ENCODE measurements at places on chromosomes 2 and 18.

DNA sequence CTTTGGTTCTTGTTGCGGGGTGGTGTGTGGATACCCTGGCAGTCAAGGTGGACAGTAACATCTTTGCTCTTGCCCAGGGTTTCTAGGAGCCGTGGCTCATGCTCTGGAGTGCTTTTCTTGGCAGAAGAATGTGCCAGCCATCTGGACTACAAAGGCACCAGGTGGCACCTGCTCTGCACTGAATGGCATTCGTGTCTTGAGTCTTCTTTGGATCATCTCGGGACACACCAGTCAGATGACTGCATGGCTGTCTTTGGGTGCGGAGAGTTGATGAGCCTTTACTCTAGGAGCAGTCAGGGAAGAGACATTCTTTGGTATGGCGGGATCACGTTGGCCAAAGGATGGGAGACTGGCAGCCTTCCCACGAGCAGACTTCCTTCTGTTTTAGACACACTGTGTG lies 104.1 kb upstream of the SEC11C start:
- DNase-seq = no peak

DNA sequence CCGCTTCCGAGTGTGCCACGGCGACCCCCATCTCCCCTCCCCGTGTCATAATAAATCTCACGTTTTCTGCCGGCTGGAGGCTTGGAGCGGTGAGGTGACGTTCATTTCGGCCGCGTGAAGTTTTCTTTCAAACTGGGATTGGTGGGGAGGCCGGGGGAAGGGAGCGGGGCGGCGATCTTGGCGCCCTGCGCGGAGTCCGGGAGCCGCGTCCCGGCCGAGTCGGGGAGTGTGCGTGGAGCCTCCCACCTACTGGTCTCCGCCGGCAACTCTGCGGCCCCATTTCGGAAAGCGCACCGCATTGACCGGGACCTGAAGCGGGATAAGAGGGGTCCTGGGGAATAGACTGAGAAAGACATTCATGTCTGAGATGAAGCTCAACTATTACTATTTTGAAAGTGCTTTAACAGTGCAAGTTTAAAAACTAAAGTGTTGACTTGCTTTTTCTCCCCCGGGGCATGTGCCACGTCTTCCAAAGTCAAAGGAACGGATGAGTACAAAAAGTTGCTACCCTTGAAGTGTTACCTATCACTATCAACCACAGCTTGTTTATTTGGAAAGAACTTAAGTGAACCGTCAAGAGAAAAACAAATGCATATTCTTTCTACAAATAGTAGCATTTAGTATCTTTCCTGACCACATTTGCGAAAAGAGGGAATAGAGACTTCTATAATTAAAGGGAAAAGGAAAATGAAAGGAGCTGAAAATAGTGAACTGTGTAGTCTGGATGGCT lies 818 bp upstream of the IKZF2 start:
- DNase-seq = peak; percentile 14

DNA sequence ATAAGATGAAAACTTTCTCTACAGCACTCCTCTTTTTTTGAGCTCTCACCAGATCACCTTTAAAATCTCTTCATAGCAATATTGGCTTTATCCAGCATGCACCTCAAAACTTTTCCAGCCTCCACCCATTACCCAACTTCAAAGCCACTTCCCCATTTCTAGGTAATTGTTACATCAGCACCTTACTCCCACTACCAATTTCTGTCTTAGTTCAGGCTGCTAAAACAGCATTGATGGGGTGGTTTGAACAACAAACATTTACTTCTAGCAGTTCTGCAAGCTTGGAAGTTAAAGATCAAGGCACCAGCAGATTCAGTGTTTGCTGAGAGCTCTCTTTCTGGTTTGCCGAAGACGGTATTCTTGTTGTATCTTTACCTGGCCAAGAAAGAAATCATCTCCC lies 114.0 kb upstream of the SLC39A10 start:
- DNase-seq = no peak

- no peak for DNase-seq
Observed at GRCh38 chr18:25561918-25562317, 210.0 kb upstream of the ZNF521 start.

DNA sequence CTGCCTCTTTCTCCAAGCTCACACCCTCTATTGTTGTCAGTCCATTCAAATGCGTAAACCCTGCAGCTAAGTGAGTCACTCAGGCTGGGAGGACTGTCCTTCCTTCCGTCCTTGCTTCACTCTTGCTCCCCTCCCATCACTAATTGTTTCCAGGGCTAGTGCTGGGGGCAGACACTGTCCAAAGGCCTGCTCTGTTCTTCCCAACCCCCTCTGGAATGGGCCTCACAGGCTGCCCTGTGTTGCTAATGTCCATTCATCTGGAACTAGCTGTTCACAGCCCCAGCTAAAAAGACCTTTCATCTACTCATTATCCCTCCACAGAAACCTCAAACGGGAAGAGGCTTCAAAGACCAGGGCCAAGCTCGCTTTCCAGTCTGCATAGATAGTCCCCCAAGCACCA lies 31.9 kb upstream of the NRP2 start:
- no peak for DNase-seq

- peak; percentile 39 for DNase-seq
Observed at GRCh38 chr18:51196118-51196810, 1.2 kb downstream of the MEX3C start.

- DNase-seq = no peak
Observed at GRCh38 chr2:13390676-13391075, 673.9 kb downstream of the TRIB2 start.

DNA sequence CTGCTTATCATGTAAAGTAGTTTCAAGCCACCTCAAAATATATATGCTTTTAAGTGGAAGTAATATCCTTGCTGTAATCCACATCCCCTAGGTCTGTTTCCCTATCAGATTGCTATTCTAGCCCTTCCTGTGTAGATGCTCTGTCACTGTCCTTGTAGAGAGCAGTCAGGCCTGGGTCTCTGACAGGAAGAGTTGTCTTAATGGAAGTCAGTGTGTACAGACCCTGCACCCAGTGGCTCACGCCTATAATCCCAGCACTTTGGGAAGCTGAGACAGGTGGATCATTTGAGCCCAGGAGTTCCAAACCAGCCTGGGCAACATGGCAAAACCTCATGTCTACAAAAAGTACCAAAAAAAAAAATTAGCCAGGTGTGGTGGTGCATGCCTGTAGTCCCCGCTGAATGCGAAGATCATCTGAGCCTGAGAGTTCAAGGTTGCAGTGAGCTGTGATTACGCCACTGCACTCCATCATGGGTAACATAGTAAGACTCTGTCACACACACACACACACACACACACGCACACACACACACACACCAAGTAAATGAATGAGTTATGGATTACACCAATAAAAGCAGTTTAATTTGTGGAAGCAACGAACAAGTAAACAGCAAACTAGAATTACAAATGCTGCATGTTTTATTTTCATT lies 70.2 kb upstream of the DSC1 start:
- DNase-seq = no peak

DNA sequence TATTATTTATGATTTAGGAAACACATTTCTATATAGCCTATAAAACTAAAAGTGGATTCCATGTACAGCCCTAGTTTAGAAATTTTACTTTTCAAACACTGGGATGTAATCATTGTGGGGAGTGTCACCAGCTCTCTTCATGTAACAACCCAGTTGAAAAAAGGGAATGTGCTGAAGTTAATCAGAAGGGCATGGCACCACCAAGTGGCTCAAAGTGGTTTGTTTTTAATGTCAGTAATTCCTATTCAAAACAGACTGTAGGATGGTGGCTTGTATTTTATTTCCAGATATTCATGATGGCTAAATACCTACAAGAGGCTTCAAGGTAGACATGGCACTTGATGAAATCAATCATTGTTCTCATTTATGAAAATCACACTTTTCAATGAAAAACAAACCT lies 58.1 kb upstream of the TMEM182 start:
- DNase-seq = no peak

DNA sequence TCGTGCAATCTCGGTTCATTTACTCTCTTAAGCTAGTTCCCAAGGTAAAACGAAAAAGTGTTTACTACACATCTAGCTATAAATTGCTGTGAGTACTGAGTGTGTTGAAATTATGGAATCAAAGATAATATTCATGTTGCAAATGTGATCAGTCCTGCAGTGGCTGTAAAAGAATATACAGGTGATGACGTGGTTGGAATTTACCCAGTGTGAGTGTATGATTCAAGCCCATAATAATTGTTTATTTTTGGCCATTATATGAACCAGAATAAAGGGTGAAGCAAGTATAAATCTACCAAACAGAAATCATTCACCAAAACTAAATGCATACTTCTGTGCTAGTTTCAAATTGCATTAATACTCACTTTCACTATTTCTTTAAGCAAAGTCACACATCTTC lies 1363.6 kb upstream of the CHAC2 start:
- no peak for DNase-seq

- DNase-seq = no peak
Observed at GRCh38 chr2:67889056-67889455, 173.7 kb downstream of the C1D start.

DNA sequence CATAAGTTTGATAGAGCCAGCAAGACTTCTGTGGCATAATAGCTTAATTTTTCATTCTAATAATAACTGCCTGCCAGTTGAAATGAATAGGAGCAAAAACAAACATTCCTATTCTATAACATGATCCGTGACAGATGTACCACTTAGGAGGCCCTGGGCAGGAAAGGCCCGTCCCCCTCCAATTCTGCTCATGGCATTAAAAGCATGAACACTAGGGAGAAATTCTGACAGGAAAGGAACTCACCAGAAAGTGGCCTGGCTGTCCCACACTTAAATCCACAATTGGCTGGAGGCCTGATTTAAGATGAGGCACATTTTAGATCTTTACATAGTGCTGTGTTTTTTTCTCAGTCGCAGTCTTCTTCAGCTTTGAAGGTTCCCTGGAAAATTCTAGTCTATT lies 261.9 kb upstream of the ETAA1 start:
- DNase-seq = no peak

DNA sequence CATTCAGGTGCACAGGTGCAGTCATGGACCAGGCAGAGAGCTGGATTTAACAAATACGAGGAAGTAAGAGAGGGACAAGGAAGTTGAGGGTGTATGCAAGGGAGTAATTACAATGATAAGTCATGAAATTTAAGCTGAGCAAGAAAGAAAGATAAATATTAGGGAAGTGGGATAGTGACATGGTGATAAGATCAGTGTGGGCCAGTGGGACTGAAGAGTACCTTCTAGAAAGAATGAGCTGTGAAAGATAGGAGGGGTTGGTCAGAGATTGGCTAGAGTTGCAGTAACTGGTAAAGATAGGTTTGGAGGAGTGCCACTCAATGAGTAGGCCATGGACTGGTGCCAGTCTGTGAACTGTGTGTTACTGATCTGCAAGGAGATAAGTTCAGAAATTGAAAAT lies 200.8 kb upstream of the SIX3 start:
- no peak for DNase-seq

GRCh38 chr18:63319383-63320122 lies at the start of gene BCL2:
TSS of gene BCL2 (minus strand) at chr18:63319769.
- no peak for DNase-seq

- no peak for DNase-seq
Observed at GRCh38 chr2:240187989-240188590, 47.6 kb upstream of the OTOS start.

DNA sequence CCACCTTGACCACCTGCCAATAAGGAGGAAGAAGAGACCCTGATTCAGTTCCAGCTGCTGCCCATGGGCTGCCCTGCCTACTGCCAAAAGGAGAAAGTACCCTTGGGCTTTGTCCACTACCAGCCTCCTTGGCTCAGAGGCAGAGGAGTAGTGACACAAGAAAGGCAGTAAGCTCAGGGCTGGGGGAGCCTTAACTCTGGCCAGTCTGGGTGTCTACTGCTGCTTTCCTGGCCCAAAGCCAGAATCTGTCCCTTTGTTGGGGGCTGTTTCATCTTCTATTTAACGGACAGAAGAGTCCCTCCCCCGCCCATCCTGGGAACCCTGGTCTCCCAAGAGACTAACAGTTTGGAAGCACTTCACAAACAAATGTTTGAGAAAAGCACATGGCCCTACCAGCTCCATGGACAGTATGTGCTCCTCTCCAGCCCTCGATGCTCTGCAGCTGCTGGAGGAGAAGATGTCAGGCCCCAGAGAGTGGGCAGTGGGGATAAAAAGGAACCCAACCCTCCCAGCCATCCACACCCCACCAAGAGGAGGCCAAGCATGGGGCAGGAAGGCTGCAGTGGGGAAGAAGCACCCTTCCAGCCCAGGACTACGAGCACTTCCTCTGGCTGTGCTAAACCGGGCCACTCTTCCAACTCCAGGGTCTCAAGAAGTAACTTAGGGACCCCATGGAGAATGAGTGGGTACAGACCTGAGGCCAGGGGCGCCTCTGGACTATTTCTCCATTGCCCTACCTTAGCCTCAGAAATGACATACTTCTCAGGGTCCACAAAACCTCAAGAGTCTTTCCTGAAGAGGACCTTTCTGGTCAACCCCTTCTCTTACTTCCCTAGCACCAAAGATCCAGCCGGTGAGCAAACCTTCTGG lies 1.2 kb downstream of the ATG9A start:
- no peak for DNase-seq

- no peak for DNase-seq
Observed at GRCh38 chr2:40534528-40534927, 82.6 kb upstream of the SLC8A1 start.

- no peak for DNase-seq
Observed at GRCh38 chr2:239598011-239598731, 197.4 kb upstream of the HDAC4 start.

- DNase-seq = no peak
Observed at GRCh38 chr2:107069890-107070289, 183.9 kb upstream of the ST6GAL2 start.

DNA sequence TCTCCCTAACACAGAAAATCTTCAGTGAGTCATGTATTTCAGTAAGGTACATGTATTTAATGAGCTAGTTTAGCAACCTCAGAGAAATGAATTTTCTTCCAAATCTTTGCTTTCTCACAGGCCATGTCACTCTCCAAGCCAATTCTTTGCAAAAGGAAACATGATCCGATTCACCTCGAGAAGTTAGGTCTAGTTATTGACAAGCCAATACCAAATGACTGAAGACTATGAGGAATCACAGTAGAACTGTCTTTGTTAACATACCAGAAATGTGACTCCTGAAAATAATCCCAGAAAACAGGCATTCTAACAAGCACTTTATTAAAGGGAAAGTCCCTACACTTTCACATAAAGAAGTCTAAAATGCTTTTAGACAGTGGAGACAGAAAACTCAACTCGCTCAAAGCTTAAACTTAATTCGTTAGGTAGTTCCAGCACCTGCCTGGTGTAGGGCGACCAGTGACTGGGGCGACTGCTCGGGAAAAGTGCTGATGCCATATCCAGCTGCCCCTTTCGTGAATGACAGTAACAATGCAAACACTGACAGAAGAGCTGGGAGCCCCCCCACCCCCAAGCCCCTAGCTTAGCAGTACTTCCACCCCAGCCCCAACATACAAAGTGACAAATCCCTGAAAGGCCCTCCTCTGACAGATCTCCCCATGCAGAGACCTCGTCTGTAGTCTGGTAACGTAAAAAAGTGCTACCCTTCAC lies 1.8 kb downstream of the MEMO1 start:
- DNase-seq = no peak
